ENCODE measurements at places on chromosomes 12 and 14.

GRCh38 chr14:54933006-54933405, 30.4 kb upstream of the GCH1 start:
- no peak for DNase-seq

GRCh38 chr14:45467023-45467422, 214.0 kb upstream of the MIS18BP1 start:
- DNase-seq: no peak

GRCh38 chr14:93713726-93714405, 74.4 kb downstream of the PRIMA1 start:
- DNase-seq: no peak

DNA sequence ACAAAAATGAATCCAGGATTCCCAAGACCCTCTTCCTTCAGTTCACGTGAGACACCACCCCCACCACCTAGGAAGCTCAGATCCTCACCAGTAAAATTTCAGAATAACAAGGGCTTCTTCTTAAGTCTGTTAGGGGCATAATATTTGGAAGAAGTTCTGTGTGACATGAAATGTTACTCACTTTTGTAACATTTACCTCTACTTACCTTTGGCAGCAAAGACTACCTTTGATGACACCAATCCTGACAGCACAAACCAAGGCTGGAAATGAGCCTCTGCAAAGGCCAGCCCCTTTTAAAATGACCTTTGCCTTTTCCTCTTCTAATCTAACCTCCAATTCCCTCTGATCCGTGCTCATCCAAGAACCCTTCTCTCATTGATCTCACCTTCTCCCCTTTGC, 19.4 kb upstream of the KRT77 start:
- DNase-seq: no peak

- no peak for DNase-seq
These were observed 974 bp upstream of the TNS2 start for GRCh38 chr12:53048780-53049401.

- DNase-seq: no peak
These were observed 4.8 kb downstream of the SYNE3 start for GRCh38 chr14:95511687-95512086.

- DNase-seq: no peak
These were observed 1.2 kb downstream of the TARBP2 start for GRCh38 chr12:53502331-53502730.

DNA sequence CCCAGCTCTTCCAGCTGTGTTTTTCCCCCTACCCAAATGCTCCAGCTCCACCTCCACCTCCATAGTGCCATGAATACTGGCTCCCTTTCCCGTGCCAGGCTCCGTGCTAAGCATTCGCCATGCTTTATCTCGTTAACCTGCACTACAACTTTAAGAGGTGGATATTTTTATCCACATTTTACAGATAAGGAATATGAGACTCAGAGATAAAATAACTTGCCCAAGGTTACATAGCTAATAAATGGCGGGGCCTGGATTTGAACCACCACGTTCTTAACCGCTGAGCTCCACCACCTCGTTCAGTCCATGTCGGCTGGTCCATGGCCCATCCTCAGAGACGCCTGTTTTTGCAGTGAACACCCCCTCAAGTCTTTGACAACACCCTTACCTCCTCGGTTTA, 115.0 kb downstream of the ZFP36L1 start:
- no peak for DNase-seq

- no peak for DNase-seq
These were observed 66.6 kb downstream of the LLPH start for GRCh38 chr12:66063916-66064315.

- DNase-seq: no peak
These were observed 123.1 kb upstream of the RASSF8 start for GRCh38 chr12:25835385-25835784.

DNA sequence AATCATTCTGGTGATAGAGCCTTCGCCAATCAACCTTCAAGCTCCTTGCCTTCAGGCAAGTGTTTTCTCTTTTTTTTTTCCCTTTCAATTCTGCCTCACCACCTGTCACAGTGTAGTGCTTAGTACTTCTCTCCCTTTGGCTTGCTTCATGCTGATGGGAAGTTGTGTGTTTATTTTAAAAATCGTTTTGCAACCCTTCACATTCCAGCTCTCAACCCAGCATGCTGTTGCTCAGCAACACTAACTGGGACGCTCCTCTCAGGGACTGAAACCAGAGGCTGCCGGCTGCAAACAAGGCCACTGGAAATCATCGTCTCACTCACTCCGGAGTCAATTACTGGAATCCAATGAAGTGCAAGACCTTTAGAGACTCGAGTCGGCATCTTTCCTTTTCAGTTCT, 342.7 kb downstream of the PRKD1 start:
- no peak for DNase-seq

GRCh38 chr12:45464699-45465098, 248.8 kb downstream of the ANO6 start:
- DNase-seq: no peak

GRCh38 chr12:68065687-68066086, 76.4 kb downstream of the IFNG-AS1 start:
- DNase-seq: no peak

GRCh38 chr12:10709808-10710207, 13.3 kb downstream of the YBX3 start:
- DNase-seq: no peak

- peak; percentile 53 for DNase-seq
These were observed 446 bp upstream of the SPATS2 start for GRCh38 chr12:49366652-49367380.

DNA sequence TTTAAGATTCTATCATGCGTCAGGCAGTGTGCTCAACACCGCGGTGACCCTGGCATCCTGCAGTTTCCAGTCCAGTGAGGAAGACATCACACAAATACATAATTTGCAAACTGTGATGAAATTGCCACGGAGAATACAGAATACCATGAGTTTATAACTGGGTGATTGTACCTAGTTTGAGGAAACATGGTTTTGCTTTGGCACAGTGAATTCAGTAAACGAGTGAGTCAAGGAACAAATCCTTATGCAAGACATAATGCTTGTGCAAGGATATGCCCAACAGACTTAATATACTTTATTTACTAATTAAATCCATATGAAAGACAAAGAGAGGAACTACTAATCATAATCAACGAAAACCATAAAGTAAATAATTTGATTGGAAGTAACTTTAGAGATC, 311.8 kb upstream of the TMTC1 start:
- no peak for DNase-seq

DNA sequence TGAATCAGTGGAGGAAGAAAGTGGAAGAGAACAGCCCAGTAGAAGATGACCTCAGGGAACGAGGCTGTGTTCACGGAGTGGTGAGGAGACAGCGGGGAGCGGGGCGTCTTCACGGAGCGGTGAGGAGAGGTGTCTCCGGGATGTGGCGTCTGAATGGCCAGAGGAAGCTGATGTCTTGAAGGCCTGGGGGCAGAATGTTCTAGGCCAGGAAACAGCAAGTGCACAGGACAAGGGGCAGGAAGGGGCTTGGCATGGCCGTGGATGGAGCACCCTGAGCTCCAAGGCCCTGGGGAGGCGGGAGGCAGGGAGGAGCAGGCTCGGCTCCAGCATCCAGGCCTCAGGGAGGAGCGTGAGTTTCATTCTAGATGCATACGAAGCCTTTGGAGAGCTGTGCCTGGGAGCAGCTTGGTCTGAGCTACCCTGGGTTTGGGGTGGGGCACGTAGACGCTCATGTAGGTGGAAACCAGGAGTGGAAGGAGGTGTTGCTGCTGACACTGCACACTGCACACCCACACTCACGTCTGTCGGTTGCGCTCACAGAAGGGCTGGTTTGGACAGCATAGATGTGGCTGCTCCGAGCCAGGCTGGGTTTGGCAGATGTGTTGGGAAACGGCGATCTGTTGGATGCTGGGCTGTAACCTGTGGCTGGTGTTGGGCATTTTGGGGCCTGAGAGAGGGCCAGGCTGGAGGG, 131.6 kb downstream of the ADGRD1 start:
- no peak for DNase-seq

- peak; percentile 79 for DNase-seq
These were observed 33.2 kb downstream of the WBP11 start for GRCh38 chr12:14769969-14770495.

- no peak for DNase-seq
These were observed 6.0 kb downstream of the GPR132 start for GRCh38 chr14:105059035-105059924.

DNA sequence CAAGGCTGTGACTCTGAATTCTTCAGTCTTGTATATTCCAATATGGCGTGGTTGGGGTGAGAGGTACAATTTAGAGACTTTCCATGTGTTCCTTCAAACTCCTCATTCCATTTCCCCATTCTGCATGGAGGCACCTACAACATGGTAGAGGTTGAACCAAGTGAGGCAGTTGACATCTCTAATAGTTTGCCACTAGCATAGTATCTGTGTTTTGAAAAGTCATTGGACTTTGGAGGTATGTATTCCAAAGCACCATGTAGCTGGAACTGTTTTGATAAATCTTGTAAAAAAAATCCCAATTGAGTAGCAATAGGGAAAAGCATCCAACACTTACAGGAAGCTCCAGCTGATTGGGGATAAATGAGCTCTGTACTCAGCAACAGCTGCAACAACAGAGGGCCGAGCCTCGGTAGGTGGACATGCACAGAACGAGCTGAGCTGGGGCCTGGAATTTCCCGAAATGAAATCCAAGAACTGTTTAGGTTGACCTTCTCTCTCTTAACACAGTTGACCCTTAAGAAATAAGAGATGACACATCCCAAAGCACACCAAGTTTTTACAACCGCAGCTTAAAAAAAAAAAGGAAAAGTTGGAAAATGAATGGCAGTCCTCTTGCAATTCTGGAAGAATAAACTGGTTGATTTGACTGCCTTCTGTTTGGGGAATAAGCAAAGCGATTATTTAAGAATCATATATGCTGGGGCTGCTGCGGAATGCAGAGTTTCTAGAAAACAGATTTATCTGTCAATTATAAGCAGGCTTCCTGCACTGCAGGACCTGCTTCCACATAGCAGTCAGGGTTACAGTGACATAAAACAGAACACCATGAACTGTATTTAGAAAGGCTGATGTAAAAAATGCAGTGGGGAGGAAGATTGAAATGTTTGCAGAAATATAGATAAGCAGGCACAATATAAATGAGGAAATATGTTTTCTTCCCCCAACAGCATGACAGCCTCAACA, 194.6 kb upstream of the KRR1 start:
- no peak for DNase-seq

DNA sequence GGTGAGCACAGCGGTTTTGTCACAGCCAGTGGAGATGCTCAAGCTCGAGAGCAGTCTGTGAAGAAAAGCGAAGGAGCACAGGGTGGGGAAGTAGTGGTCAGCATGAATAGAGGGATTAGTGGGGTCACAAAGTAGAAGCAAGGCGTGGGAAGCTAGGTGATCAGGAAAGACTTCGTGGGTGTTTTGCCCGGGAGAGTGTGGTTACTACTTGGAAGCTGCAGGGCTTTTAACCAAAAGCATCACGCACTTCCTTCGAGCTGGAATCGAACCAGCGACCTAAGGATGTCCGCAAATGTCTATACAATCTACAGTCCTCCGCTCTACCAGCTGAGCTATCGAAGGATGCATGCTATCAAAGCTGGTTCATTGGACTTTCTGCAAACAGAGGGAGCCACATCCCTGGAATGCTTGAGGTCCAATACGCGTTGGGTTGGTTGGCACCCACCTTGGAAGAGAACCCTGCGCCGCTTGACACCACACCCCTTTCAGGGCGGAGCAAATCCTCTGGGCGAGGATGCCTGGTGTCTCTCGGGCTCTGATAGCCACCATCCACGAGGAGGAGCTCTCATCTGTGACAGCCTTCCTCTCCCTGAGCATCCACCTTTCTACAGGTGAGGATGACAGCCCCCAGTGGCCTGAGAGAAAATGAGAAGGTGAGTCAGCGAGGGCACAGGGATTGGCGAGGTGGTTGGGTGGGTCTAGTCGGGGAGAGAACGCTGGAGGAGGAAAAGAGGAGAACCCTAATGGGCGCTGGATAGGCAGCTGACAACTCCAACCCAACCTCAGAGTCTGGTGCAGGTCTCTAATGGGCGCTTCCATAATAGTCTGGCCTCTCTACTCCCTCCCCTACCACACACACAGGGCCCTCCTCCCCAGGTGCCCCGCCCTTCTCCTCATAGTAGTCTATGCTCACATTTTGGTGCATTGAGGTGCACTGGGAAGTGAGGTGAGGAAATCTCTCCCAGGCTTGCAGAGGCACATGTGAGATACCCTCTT, 16.0 kb upstream of the OR6S1 start:
- no peak for DNase-seq

DNA sequence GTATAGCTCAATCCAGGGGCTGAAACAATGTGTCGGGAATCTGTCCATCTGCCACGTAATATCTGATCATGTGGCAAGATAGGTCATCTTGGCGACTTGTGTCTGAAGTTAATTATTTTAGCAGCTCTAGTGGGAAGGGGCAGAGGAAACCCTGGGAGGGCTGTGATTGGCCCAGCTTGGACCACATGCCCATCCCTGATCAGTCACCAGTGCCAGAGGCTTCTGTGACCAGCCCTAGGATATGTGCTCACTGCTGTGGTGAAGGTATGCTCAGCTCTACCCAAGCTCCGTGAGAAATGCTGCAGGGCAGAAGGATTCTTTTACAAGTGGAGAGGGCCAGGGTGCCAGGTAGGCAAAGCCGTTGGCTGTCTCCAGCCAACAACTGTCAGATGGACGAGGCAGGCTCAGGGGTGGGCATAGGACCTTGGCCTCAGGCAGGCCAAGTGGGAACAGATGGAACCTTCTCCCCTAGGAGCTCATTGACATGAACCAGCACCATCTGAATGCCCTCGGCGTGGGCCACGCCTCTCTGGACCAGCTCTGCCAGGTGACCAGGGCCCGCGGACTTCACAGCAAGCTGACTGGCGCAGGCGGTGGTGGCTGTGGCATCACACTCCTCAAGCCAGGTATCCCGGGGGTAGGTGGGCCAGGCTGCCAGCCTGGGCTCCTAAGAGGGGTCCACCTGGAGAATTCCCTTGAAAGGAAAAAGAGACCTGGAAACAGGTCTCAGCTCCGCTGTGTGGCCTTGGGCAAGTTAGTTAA, 21.1 kb downstream of the MVK start:
- no peak for DNase-seq

DNA sequence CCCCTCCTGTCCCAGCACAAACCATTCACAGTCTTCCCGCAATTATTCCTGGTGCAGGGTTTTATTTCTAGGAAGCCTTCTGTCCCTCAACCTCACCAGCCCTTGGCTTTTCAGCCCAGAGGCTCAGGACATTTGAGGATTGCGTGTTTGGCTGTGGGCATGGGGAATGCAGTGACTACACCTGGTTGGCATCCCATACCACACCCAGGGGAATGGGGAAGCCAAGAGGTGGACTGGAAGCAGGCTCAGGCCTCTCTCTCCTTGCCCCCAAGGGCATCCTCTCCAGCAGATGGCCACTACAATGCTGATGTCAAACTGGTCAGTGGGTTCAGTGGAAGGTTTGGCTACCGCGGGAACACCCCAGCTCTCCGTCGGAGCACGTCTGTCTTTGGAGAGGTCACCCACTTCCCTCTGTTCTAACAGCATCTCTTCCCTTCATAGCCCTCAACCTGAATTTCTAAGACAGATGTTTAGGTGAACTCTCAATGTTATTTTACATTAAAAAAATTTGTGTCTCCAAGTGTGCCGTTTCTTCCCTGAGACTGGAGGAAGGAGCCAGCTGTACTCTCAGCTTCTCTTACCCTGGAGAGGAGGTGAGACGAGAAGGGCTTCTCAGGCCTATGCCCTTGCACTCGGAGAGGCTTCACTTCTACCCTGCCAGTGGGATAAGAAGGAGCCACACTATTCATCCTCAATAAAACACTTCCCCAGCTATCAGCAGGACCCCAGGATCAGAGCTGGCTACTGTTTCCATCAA, 35.5 kb downstream of the DCAF4 start:
- no peak for DNase-seq

- no peak for DNase-seq
These were observed 540 bp upstream of the CLEC2D start for GRCh38 chr12:9669019-9669326.

GRCh38 chr12:22684140-22685118, 59.5 kb downstream of the ETNK1 start:
- DNase-seq: no peak

GRCh38 chr12:6507102-6507998, 13.4 kb downstream of the NCAPD2 start:
- no peak for DNase-seq
